Gastroesophageal sphincter (tissue), 4 donors: ENCODE measurements at places on chromosomes 16 and 17. TPM values are rescaled to one million over a fixed set of nuclear protein-coding genes. Genes with fewer than 3 reads are reported as not detected.

Gene MIEF2
- 11.2 TPM for total RNA-seq

Gene HOXB1
- not detected for total RNA-seq

Gene RMI2
- total RNA-seq = 1.4 TPM

Gene CRHR1
- 0.10 TPM for total RNA-seq

Gene MYH13
- total RNA-seq = not detected

Gene KRT33A
- total RNA-seq = not detected
